Activated T-cell treated with anti-CD3 and anti-CD28 coated beads for 1 hour (primary cell): ENCODE measurements at places on chromosomes 6 and 20.

DNA sequence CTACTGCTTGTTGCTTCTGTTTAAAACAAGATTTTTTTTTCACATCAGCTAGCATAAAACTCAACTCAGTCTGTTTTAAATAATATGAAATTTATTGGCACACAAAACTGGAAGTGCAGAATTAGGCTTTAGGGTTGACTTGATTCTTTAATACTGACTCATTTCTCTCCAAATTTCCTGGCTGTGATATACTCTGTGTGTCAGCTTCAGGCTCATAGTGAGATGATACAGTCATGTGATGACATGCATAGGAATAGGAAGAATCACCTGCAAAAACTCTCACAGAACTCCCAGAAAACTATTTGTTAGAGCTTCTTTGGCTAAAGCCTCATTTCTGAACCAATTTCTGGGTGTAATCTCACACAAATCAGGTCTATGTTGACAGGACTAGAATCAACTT, 1068.0 kb upstream of the EPHA7 start:
- no peak for DNase-seq

GRCh38 chr6:148313488-148313887, 29.1 kb upstream of the SASH1 start:
- DNase-seq, result no peak

GRCh38 chr6:74879976-74880375, 325.9 kb downstream of the COL12A1 start:
- DNase-seq, result no peak

DNA sequence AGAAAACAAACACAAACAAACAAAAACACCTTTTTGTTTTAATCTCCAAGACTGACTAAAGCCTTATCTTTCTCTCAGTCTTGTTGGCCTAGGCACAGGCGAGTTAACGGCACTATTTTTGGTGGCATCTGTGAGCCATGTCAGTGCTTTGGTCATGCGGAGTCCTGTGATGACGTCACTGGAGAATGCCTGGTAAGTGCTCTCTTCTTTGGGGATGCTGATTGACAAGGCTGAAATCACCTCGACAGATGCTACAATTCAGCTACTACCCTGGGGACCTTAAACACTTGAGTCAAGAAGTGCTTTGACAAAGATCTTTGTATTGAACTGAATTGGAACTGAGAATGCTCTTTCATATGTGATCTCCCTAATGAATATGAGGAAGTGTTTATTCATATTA, 384.1 kb downstream of the LAMA2 start:
- DNase-seq, result no peak

- DNase-seq, result no peak
Observed at GRCh38 chr20:43833511-43834395, 80.9 kb upstream of the TOX2 start.

DNA sequence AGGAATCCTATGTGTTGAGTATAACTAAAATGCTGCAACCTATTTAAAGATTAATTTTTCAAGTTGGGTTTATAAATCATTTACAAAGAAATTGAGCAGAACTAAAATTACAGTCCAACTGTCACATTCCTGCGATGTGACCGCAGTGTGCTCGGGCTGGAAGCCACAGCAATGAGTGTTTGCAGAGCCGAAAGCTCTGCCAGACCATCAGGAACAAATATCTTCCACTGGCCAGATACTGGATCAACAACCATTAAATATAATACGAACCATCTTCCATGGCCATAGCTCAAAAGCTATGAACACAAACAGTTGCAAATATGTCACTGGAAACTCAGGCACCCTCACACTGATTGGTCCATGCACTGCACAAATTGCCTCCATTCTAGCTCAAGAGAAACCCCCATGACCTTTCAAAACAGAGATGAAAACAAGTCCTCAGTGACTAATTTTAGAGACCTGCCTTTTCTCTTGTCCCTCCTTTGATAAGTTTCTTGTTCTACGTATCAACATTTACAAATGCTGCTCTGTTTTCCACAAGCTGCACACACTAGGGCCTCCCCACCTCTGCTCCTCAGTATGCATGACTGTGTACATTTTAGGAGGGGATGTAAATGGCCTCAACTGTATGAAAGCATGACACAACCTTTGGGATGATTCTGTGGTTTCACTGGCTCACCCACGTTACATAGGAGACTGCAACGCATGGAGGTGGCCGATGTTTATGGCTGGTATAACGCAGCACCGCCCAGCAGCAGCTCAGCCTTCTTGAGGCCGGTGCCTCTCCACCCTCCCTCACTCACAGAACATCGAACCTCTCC, 171.7 kb downstream of the WDR27 start:
- DNase-seq, result no peak

GRCh38 chr20:7426890-7427496, 513.3 kb downstream of the HAO1 start:
- no peak for DNase-seq

DNA sequence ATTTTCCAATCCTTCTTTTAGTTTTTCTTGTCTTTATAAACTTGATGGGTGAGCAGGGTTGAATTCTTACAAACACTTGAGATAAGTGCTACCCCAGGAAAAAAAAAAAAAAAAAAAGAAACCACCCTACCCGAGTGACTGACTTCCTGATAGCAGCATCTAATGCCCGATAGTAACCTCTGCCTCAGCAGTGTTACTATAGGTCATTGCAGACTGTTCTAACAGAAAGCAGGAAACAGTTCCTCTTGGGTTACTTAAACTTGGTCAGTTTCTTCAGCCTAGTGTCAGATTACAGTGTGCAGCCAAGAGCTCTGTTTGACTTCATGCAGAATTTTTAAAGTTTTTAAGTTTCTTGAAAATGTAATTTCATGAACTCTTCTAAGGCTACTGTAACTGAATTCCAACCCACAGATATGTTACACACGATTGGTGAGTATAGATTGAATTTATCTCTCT, 2.1 kb downstream of the MYLIP start:
- no peak for DNase-seq

DNA sequence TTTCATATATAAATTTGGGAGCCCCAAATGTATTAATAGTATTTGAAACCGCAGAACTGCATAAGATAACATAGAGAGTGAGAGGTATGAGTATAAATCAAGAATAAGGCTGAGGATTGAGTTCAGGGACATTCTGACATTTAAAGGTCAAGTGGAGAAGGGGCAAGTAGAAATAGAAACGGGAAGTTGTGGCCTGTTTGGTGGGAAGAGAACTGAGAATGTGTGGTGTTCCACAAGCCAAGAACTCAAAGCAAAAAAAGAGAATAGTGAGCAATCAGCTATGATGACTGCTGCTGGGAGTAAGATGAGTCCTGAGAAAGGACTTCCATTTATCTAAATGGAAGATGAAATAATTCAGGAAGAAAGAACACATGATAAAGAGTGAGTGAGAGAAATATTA, 418.4 kb downstream of the CD109 start:
- no peak for DNase-seq

DNA sequence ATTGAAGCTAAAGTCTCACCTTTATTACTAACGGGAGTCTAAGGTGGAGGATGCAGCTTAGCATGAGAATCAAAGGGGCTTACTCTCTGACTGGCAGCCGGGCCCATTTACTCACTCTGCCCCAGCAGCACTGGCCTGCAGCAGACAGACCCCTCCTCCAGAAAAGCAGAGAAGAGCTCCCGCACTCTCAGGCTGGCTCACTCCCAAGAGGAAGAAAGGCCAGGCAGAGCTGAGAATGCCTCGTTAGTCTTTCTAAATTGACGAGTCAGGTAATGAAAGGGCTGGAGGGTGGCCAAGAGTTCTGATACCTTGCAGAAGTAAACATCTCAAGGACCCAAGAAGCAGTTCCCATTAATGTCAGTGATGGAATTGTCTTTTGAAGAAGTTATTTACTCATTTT, 44.5 kb upstream of the IL20RA start:
- DNase-seq, result no peak

GRCh38 chr20:59571551-59572314, 32.6 kb upstream of the PHACTR3 start:
- peak; percentile 33 for DNase-seq

- no peak for DNase-seq
Observed at GRCh38 chr6:18186540-18187250, 31.5 kb downstream of the KDM1B start.

GRCh38 chr6:167781066-167781767, 45.5 kb upstream of the AFDN start:
- DNase-seq, result no peak

- no peak for DNase-seq
Observed at GRCh38 chr6:46898006-46898405, 23.7 kb downstream of the ADGRF5 start.

GRCh38 chr20:53364646-53365045, 229.0 kb downstream of the ZNF217 start:
- no peak for DNase-seq

- DNase-seq, result no peak
Observed at GRCh38 chr6:109446072-109446471, 5.5 kb downstream of the SMPD2 start.

DNA sequence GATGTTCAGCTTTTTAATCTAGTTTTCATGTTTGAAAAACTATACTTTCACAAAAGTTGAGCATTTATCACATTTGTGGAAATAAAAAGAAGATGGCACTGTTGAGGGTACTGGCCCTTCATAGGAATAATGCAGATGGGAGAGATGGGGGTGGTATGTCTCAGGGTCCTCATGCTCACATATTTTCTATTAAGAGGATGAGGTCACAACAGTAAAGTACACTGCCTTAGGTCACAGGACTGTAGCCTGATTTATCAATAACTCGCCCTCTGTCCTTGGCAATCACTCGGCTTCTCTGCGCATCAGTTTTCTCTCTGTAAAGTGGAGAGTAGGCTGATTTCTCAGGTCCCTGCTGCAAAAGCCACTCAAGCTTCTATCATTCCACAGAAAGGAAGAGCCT, 55.9 kb downstream of the PPP1R3G start:
- no peak for DNase-seq

GRCh38 chr6:154638369-154638768, 94.8 kb upstream of the SCAF8 start:
- DNase-seq, result no peak

- DNase-seq, result no peak
Observed at GRCh38 chr6:110615722-110616121, 139.3 kb upstream of the SLC22A16 start.

DNA sequence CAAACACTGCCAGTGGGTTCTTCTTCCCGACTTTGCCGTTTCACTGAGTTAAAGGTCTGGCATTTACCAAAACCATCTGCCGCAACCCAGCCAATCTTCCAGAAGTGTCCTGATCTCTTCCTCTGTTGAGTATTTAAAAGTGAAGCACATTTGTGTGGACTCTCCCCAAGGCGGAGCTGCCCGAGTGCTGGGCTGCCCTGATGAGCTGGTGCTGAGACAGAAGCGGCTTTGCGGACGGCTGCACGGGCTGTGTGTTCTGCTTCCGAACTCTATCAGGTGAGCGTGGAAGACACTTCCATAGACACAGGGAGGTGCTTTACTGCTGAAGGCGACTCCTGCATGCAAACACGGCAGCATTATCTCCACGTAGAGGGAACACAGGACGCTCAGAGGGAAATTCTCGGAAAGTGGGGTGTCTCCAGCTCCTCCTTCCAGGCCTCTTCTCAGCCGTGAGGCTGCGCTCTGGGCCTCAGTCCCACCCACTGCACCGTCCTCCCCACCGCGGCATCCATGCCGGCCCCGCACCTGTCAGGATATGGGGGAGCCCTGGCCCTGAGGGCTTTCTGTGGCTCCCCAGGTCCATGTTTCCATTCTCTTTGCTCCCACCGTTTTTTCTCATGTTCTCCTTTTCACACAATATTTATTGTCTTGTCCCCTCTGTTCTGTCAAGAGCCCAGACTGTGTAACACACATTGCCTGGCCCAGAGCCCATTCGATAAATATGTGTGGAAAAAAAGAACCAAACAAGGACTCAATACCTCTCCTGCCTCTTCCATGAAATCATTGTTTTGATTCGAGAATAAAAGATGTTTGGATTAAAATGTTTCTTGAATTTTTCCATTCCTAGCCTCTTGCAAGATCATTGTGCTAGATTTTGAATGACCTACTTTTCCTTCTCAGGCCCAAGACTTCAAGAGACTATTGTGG, 205.1 kb downstream of the DLL1 start:
- no peak for DNase-seq

- DNase-seq, result no peak
Observed at GRCh38 chr20:14431568-14431967, 94.2 kb upstream of the FLRT3 start.

- no peak for DNase-seq
Observed at GRCh38 chr6:5108068-5108467, 22.9 kb downstream of the PPP1R3G start.

DNA sequence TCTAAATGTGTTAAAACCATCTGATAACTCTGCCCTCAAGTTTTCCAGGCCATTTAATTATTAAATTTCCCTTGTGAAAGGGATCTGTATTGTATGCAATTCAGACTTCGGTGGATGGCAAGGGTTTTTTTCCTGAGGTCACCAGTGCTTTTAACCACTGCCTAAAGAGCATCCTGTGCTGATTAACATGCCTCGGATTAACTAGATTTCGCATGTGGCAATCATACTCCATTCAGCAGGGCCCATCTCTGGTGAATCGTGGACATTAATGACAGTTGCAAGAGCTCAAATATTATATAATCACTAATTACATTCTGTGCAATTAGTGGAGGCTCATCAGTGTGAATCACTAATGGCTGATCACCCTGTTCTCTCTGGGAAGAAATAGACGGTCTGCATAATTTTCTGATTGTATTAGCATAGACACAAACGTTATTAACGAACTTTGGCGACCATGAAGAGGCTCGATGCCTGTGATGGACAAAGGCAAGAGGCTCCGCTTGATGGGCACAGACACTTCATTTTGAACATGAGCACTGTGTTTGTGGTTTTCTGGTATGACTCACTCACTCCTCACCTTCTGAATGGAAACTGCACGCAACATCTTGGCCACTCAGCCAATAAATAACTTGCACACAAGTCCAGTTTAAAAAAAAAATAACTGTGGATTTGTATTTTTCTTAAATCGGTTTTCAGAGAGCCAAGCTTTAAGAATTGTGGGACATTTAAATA, 31.4 kb downstream of the LINC00237 start:
- DNase-seq, result no peak

GRCh38 chr6:2141644-2142290, 103.6 kb downstream of the GMDS start:
- DNase-seq, result no peak

DNA sequence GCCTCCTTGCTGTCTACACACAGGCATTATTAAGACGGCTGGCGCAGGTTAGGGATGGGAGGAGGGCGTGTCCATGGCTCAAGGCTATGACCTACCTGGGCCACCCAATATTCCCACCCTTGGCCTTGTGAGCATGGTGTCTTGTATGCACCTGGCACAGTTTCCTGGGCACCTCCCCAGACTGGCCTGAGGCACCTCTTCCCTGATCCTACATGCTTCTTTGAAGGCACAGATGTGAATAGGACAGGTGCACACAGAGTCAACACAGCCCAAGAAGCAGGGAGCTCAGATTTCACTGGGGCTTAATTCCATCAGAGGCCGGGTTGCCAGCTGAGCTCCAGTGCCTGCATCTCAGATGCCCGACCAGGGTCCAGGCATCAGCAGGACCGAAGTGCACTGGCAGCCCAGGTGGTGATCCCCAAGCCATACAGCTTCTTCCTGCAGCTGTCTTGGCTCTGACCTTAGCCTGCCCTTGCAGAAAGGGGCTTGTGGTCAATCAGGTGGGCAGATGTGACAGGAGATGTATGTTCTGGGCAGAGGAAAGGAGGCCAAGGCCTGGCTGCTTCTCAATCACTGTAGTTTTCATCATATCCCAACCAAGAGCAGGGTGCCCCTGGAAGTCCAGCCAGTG, 287.7 kb downstream of the CLIC5 start:
- DNase-seq, result no peak
